ENCODE measurements at places on chromosomes 16 and 17.

DNA sequence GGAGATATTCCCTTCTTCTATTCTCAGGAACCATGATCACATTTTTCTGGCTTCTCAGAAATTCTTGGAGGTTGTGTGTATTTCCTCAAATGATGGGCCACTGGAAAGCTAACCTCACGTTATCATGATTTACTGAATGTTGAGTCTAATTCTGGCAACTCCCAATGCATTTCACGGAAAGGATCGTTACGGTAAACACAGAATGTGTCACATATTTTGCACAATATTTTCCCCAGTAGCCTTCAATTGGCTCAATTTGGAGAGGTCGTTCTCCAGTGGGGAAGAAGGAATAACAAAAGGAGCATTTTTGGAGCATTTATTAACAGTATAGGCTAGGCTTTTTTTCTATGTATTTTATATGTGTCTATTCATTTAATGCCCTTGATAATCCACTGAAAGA lies 450.3 kb downstream of the HAPSTR1 start:
- no peak overlapping the region for H3K27ac ChIP-seq
- no peaks in the 10 kb centered on the region for H3K4me1 ChIP-seq
- no peaks in the 10 kb centered on the region for H3K27me3 ChIP-seq
- H3K36me3 ChIP-seq, result no peaks in the 10 kb centered on the region
- no peak overlapping the region for H3K4me3 ChIP-seq

DNA sequence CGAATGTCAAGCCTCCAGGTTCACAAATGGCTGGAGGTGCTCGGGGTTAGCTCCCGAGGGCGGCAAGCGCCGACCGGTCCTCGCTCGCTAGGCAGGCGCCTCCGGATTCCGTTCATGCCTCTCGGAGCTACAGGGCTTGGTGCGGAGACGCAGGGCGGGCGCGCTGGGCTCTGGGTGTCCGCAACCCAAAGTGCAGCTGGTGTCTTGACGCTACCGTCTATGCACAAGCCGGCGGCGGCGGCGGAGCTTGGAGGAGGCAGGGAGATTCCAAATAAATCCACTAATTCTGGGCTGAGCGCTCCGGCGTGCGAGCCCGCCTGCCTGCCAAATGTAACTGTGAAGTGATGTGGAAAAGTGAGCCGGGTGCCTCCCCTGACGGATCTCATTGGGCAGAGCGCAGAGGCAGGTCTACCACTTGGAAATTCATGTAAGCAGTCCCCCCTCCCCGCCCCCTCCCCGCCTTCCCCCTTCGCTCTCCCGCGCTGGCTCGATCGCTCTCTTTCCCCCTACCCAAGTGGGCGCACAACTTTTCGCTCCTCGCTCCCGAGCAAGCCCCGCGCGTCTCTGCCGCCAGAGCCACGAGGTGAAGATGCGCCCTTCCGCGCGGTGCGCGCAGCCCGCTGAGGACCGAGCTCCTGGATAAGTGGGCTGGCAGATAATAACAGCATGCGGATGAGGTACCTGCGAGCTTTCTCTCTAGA lies at the start of gene CDH8:
Gene CDH8, minus strand, starts transcription at position 338 of the 701 bp plus-strand sequence. CDS start 15,035 bp downstream, outside the sequence.
- no peak within 1 kb of the TSS for H3K27ac ChIP-seq
- H3K4me3 ChIP-seq, result no peak within 1 kb of the TSS
- peak; percentile 56 for DNase-seq
- no peaks in the 10 kb centered on the region for H3K36me3 ChIP-seq
- peaks cover 84% of the 10 kb centered on the region for H3K27me3 ChIP-seq
- no peaks in the 10 kb centered on the region for H3K4me1 ChIP-seq

DNA sequence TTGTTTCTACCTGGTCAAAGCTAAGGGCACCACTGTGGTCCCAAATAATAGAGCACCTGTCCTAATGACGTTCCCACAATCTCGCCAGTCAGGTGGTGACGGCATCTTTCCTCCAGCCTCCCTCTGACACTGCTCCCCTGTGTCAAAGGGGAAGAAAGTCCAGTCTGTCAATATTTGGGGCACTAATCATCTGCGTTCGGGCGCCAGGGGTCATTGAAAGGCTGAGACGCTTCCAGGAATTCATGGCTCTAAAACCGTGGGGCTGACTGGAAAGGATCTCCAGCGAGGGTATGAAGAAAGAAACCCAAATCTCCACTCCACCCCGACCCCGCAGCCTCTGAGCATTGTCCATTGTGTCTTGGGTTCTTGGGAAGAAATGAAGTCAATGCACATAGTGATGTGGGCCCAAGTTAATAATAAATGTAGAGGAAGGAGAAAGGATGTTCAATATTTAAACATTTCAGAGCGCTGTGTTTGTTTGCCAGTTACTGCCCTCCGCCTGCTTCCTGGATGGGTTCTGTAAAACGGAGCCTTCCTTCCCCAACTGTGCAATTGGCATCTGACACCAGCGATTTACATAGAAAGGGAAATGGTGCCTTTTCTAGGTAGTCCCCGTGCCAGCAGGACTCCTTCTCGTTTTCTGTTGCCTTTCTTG lies 103.2 kb downstream of the SOCS1 start:
- DNase-seq, result no peak
- H3K4me1 ChIP-seq, result no peaks in the 10 kb centered on the region
- no peaks in the 10 kb centered on the region for H3K36me3 ChIP-seq
- H3K27ac ChIP-seq, result no peak overlapping the region

DNA sequence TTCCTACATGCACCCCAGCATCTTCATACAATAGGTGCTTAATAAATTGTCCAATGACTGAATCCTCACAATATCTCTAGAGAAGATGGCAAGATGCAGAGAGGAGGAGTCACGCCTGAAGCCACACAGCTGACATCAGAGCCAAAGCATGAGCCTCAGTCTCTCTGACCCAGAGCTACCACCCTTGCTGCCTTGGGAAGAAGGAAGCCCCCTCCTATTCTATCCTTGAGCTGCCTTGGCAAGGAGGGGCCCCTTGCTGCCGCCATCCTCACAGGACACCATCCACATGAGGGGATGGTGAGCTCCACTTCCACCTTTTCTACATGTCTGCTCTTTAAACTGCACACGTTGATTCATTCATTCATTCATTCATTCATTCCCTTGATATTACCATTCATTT lies 37.0 kb upstream of the C16orf78 start:
- no peaks in the 10 kb centered on the region for H3K4me1 ChIP-seq
- peaks cover 3% of the 10 kb centered on the region for H3K27me3 ChIP-seq
- no peak overlapping the region for H3K4me3 ChIP-seq
- H3K27ac ChIP-seq, result no peak overlapping the region
- no peaks in the 10 kb centered on the region for H3K36me3 ChIP-seq

DNA sequence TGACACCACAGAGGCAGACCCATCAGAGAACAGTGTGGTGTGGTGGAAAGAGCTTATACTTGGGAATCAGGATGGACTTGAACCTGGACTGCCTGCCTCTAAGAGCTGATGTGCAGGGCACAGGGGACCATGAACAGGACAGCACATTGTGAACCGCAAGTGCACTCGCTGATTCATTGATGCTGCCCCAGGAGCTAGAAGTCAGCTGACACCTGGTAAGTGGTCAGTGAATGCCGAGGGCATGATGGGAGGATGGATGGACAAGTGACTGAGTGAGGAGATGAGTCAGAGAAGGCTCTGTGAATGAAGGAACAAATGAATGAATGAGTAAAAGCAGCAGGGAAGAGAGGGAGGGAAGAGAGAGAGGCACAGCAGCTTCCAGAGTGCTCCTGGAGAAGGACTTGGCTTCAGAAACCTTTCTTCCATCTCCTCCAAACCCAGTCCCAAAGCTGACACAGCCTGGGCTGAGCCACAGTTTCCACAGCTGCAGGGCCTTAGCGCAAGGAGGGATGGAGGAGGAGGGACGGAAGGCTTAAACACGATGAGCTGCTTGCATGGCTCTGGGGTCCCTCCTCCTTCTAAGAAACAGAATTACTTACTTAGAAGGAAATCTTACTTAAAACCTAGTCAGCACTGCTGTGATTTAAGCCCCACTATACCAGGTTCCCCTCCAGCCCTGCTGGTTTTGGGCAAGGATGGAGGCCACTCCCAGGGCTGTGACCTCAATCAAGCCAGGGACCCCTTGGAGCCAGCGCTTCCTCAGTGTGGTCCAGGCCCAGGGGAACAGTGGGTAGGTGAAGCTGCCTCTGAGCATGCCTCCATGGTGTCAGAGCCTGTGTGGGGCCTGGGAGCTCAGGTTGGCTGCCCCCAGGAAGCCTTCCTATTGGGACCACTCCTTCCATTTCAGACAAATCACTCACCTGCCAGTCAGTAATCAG lies 184.6 kb downstream of the TMEM132E start:
- DNase-seq, result no peak
- H3K27ac ChIP-seq, result no peak overlapping the region
- H3K4me1 ChIP-seq, result no peaks in the 10 kb centered on the region
- H3K27me3 ChIP-seq, result no peaks in the 10 kb centered on the region
- no peaks in the 10 kb centered on the region for H3K36me3 ChIP-seq

DNA sequence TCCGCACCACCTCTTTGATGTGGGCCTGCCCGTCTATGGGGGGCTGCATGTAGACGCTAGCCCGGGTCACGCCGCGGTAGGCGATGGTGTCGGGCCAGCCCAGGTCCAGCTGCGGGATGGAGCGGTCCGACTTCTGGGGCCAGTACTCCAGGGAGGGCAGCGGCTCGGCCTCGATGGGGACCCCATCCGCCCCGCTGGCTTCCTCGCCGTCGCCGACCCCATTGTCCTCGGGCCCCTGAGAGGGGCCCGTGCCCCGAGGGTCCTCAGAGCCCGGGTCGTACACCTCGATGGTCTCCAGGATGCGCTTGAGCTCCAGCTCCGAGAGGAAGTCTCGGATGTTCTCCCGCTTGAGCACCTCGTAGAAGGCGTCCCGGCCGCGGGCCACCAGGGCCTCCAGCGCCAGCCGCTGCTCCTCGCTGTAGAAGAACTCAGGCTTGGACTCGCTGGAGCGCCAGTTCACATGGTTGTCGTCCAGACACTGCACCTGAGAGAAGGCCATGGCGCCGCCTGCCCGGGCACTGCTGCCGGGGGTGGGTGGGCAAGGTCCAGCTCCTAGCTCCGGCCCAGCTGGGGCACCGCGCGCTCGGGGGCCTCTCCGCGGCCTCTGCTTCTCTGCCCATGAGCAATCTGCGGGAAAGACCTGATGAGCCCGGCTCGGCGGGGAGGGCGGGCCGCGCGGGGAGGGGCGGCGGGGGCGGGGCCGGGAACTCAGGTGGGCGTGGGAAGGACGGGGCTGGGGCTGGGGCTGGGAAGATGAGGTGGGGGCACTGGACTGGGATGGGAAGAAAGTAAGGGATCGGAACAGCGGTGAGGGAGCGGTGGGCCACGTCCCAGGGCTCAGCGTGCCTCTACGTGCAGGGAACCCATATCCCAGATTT lies 782 bp downstream of the FAM83G start:
- peak overlapping the region; percentile 97 for H3K4me3 ChIP-seq
- H3K27me3 ChIP-seq, result no peaks in the 10 kb centered on the region
- no peak for DNase-seq
- peak overlapping the region; percentile 84 for H3K27ac ChIP-seq
- peaks cover 43% of the 10 kb centered on the region for H3K36me3 ChIP-seq
- peaks cover 26% of the 10 kb centered on the region for H3K4me1 ChIP-seq

Data from RWPE2 (cell line).